Activated T-cell treated with anti-CD3 and anti-CD28 coated beads for 4 hours (primary cell): ENCODE measurements at places on chromosomes 7 and 10.

DNA sequence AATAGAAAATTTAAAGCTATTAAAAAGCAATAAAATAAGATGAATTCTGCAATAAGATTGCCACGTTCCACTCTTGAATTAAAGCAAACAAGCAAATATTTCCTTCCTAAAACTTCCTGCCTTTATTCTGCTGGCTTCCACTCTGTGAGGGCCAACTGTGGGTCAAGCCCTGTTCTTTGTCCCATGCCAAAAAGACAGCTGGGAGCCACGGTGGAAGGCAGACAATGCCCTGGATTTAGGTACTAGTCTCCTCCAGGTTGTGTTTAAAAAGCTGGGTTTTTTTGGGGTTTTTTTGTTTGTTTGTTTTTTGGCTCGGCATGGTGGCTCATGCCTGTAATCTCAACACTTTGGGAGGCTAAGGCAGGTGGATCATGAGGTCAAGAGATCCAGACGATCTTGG, 39.1 kb downstream of the LRRTM3 start:
- no peak for DNase-seq

DNA sequence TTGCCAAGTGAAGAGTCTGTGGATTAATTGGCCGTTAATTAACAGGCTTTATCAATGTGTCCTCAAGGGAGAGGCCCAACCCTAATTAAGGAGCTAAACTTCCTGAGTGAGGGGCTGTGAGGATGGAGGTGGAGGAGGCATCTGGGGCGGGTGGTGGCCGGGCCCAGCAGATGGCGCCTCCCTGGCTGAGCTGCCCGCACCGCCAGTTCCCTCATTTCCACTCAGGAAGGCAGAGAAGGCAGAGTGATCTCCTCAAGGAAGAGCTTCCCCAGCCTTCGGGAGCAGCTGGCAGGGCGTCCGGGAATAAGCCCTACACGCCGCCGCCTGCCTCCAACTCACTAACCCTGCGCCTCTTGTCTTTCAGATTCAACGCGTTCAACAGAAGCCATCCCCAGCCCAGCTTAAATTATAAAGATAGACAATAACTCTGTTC, 112.2 kb downstream of the CYTH3 start:
- no peak for DNase-seq

- no peak for DNase-seq
Observed at GRCh38 chr7:46033592-46033991, 112.5 kb upstream of the IGFBP3 start.

GRCh38 chr7:124255041-124255655, 222.3 kb upstream of the TMEM229A start:
- DNase-seq = no peak

- DNase-seq = no peak
Observed at GRCh38 chr7:151840088-151840910, 36.6 kb downstream of the PRKAG2 start.
